Skin of body (tissue), 3 donors: ENCODE measurements at places on chromosomes 12 and 14. TPM values are rescaled to one million over a fixed set of nuclear protein-coding genes. Genes with fewer than 3 reads are reported as not detected.

DNA sequence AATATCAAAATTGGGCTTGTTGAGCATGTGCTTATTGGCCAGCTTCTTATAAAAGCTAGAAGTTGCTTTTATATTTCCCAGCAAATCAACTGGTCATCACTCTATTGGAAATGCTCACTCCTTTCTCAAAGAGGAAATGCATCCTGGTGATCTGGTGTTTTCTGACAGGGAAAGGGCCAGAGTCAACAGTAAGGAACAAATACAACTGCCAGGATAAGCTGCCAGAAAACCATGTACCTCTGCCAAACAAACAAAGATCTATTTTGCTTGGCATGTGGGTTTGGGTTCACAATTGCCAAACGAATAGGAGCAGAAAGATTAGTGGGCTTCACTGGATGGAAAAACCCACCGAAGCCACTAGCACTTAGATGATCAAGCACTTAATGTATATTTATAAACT, 126.9 kb upstream of the PDZRN4 start:
- no peak for DNase-seq

EPYC gene
- 0.20 TPM for total RNA-seq

GRCh38 chr12:124686370-124687173, 119.2 kb upstream of the NCOR2 start:
- DNase-seq: no peak

GRCh38 chr12:105773471-105773870, 365.3 kb downstream of the NUAK1 start:
- DNase-seq: no peak

GRCh38 chr12:18402872-18403611, 141.7 kb downstream of the PIK3C2G start:
- DNase-seq: no peak

ANKRD9 gene
- total RNA-seq: 6.7 TPM

- no peak for DNase-seq
These were observed 462.4 kb downstream of the TRHDE start for GRCh38 chr12:72734581-72734980.

GRCh38 chr12:132437943-132438700, 51.8 kb upstream of the FBRSL1 start:
- DNase-seq: peak; percentile 24

- no peak for DNase-seq
These were observed 3.0 kb downstream of the WNT1 start for GRCh38 chr12:48980953-48981756.

KRT82 gene
- 15.8 TPM for total RNA-seq
